ENCODE measurements at places on chromosomes 11 and 22.

GRCh38 chr11:118216621-118217481 lies 8.0 kb downstream of the JAML start:
- DNase-seq = no peak

DNA sequence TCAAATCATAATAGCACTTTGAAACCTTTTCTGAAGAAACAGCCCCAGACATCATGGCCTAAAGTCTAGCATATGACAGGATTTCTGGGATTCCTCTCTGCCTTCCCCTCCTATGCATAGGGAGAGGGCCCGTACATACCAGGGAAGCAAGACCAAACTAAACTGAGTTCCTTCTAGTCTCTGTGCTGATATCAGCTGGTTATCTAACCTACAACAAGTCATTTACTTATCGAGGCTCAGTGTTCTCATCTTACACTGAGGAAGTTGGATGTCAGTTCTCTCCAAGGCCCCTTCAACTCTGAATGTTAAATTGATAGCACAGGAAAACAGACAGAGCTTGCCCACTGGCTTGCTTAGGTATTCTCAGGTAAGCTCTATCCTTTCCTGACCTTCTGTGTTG lies 17.0 kb upstream of the GRIK4 start:
- DNase-seq = no peak

GRCh38 chr11:68584097-68584496 lies 100.2 kb upstream of the GAL start:
- DNase-seq = no peak

DNA sequence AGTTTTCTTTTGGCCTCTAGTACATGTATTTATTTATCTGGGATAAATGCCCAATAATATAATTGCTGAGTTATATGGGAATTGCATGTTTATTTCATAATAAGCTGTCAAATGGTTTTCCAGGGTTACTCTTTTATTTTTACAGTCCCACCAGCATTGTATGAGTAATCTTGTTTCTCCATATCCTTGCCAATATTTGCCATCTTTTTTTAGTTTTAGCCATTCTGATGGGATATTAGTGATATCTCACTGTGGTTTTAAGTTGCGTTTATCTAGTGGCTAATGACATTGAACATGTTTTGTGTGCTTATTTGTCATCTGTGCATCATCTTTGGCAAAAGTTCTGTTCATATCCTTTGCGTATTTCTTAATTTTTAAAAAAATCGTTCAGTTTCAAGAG lies 372.8 kb upstream of the CCDC179 start:
- DNase-seq = no peak

DNA sequence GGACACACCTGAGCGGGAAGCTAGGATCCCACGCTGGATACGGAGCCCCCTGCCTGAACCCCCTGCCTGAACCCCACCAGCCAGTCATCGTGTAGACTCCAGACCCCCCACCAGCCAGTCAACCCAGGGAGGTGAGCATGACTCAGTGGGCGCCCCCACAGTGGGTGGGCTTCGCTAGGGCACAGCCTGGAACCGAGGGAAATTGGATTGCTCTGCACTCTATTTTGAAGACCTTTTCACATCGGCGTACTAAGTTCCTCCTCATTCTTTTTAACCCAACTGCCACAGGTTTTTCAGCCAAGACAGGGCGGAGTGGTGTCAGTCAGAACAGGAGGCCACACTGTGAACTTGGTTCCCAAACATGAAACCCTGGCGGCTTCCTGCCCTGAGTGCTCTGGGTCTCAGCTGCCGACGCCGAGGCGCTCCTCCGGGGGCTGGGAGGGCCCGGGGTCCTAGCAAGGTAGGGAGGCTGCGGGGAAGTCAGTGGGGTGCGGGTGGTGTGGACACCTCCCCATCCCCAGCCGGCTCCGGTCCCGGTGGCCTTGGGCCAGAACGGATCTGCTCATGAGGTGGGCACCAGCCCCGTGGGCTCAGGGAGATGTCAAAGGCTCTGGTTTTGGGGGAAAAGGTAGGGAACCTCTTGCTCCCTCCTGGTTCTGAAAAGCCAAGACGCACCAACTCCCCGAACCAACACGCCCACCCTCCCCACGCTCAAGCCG lies 57.0 kb downstream of the BRD1 start:
- no peak for DNase-seq

DNA sequence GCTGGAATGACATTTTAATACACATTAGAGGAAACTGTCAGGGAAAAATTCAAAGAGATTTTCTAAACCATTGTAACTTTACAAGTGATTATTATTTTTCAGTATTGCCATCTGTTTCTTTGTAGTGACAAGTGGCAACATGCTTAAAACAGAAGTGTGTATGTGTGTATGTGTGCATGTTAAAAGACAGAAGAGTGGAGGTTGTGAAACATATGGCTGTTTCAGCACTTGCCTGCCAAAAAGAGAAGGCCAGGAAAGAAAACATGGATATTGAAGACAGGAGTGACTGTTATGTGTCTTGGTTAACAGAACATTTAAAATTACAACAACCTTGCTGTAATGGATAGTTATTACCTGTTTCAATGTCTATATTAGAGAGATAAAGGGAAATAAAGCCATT lies 24.3 kb upstream of the VWA5A start:
- no peak for DNase-seq

GRCh38 chr11:44531116-44531504 lies 34.4 kb upstream of the CD82 start:
- no peak for DNase-seq

DNA sequence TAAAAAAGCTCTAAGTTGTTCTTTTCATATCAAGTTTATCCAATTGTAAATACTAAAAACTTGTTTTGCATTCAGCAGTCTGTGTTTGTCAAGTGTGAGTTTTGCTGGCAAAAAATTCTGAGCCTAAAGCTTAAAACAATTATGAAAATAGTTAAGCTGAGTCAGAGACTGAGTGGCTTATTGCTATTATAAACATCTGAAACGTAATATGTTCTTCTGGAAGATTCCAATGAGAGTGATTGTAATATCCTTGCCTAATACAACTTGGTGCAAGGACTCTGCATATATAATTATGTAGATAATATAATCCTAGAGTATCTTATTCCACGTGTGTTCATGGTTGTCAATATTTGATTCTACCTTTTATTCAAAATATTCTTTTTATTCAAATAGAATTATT lies 14.1 kb upstream of the NUP50 start:
- DNase-seq = no peak

- DNase-seq = no peak
Measured at GRCh38 chr11:2271077-2271326, 614 bp upstream of the ASCL2 start.

DNA sequence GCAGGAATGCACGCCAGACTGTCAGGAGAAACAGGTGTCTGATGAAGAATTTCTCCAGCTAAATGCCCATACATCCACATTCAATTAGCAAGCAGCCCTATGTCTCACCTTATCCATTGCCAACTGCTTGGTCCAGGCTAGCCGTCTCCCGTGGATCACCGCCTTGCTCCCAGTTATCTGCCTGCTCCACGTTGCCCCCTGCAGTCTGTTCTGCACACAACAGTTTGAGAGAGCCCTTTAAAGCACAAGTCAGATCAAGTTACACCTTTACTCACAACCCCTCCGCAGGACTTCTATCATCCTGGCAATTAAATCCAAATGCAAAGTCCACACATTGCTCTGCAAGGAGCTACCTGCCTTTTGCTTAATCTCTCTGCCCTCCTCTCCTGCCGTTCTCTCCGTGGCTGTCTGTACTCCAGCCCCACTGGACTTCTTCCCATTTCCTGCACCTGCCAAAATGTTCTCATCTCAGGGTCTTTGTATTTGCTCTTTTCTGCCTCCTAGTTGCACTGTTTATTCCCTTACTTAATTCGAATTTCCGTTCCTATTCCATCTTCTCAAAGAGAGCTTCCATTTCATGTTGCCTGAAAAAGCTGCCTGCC lies 185.3 kb upstream of the LARGE1 start:
- DNase-seq = peak; percentile 1

GRCh38 chr11:36037031-36037430 lies 93.2 kb downstream of the LDLRAD3 start:
- DNase-seq = no peak

DNA sequence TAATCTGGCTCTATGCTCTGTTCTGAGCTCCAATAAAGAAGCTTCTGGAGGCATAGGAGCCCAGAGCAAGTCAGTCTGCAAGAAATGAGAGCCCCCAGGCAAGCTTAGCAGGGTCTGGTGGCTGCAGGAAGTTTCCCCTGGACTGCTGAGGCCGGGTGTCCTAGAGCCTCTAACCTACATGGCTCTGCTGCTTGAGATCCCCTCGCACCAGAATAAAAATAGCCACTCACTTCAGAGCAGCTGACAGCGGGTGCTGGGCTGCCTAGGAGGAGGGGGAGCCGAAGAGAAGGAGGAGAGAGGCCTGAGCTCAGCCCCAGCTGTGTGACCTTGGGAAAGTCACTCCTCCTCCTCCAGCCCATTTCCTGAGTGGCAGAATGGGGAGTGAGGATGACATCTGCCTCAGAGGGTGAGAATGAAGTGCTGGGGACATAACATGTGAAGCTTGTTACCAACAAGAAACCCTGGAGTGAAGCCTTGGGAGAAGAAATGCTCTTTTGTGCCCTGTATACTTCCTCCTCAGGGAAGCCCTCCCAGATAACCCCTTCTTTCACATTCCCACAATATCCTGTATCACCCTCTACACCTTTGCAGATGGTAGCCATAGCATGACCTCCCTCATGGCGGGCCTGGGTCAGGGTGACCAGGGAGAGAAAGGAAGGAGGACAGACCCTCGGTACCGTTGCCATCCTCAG lies 3.6 kb upstream of the INPP5J start:
- no peak for DNase-seq

DNA sequence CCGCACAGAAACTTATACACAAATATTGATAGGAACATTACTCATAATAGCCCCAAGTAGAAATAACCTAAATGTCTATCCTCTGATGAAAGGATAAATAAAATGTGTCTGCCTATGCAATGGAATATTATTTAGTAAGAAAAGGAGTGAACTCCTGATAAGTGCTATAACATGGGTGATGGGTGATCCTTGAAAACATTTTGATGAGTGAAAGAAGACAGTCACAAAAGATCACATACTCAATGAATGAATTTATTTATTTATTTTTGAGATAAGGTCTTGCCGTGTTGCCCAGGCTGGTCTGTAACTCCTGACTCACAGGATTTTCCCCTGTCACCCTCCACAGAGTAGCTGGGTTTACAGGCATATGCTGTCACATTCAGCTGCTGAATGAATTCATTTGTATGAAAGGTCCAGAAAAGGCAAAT lies 17.3 kb downstream of the RNF121 start:
- no peak for DNase-seq

GRCh38 chr22:36073476-36073875 lies 44.9 kb upstream of the RBFOX2 start:
- no peak for DNase-seq

- DNase-seq = no peak
Measured at GRCh38 chr11:130000552-130001176, 2.0 kb downstream of the PRDM10 start.

GRCh38 chr11:86957976-86958646 lies 2.9 kb upstream of the FZD4 start:
- DNase-seq = no peak

GRCh38 chr22:45341498-45341897 lies 31.8 kb downstream of the FAM118A start:
- DNase-seq = no peak

- no peak for DNase-seq
Measured at GRCh38 chr11:57157624-57158023, 24.1 kb upstream of the LRRC55 start.

DNA sequence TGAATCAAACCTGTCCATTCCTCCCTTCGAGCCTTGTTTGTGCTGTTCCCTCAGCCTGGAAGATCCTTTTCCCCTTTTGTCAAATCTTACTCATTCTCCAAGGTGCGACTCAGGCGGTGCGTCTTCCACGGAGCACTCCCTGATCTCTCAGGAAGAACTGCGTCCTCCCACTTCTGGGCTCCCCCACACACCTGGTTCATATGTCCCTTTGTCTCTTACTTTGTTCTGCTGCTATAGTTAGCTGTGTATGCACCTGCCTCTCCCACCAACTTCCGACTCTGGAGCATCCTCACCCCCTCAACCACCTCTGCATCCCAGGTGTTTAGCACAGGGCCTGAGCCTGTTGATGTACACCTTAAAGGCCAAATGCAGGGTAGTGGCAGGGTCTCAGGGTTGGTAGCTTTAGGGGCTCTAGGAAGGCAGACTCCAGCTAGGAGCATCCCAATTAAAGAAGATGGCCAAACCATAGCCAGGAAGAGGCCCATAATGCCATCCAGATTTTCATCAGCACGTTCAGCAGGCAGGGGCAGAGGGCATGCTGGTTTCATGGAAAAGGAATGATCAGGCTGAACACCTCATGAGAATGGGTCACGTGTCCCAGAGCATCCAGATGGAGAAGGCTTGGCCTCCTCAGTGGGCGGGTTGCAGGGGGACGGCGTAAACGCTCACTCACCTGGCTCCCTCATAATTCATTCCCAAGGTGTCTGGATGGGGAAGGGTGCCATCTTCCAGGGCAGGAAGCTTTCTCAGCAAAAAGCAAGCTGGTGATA lies 20.1 kb downstream of the PTPN5 start:
- DNase-seq = no peak

DNA sequence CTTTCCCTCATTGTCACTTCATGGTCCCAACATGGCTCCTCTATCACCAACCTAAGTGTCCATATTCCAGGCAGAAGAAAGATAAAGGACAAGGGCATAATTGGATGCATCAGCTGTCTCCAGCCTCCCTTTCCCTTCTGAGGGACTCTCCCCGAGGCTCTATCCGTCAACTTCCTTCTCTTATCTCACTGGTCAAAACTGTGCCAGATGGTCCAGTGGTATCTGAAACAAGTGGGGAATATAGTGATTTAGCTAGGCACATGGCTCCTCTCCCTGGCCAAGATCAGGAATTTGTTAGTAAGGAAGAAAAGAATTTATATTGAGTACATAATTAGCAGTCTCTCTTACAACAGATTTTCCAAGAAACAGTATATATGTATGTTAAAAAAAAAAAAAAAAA lies 12.6 kb upstream of the SPON1 start:
- DNase-seq = no peak

DNA sequence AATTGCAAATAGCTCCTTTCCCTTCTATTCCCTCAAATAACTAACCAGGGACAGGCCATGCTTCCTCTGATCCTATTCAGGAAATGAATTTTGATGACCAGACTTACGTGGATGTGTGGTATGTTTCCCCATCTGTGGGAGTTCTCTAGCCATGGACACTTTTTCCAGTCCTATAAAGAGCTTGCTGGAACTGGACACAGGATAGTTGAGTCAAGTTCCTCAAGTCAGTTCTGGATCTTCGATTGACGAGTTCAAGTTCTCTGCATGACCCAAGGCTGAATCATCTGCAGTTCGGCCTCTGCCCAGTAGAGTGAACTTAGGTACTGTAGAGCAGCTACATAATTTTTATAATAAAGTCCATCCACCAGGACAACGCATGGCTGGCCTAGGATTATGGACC lies 52.7 kb upstream of the CCND1 start:
- DNase-seq = no peak

- no peak for DNase-seq
Measured at GRCh38 chr11:27255447-27255828, 107.6 kb downstream of the CCDC34 start.

GRCh38 chr11:105862736-105863367 lies 159.2 kb downstream of the MSANTD4 start:
- DNase-seq = no peak
